Tibial artery (tissue), 4 donors: ENCODE measurements at places on chromosomes 1 and 21.

DNA sequence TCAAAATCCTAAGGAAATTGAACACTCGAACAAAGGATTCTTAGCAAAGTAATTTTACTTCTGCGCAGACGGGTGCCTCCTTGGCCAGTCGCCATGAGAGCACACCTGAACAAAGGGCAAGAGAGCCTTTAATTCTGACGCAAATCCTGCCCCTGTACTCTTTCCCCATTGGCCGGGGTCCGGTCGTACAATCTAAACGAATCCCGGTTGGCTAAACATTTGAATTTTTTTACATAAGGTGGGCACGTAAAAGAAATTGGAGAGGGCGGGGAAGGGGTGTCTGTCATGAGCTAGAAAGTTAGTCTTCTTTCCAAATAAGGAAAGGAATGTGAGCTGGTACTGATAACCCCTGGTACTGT is 8.2 kb upstream of the IL22RA1 start:
- no peak for DNase-seq

DNA sequence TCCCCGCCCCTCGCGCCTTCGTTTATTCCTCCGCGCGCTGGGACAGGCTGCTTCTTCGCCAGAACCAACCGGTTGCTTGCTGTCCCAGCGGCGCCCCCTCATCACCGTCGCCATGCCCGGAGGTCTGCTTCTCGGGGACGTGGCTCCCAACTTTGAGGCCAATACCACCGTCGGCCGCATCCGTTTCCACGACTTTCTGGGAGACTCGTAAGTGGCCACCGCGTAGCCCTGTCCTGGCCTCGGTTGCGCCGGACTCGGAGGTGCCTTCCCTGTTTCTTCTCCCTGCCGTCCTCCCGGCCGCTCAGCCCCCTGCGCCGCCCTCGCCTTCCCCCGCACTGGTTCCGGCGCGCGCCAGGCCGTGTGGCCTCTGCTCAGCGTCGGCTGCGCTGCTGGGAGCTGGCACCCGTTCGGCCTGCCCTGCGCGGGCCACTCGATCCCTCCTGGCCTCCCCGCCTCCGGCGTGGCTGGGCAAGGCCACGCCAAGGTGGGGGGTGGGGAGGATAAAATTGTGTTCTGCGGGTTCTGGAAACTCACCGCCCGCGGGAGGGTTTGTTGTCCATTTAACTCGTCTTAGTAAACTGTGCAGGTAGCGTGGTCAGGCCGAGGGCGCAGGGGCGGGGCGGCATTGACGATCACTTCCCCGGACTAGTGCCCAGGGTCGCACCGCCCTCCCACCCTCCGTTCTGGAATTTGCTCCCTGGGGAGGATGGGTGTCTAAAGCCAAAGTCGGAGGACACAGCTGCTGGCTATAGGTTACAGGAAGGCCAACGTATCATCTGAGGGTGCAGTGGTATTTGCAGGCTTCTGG is at the start of gene PRDX6:
Gene PRDX6 (plus strand): TSS at position 50 of the 808 bp plus-strand sequence. CDS start 63 bp downstream, at position 113.
- peak; percentile 94 for DNase-seq

DNA sequence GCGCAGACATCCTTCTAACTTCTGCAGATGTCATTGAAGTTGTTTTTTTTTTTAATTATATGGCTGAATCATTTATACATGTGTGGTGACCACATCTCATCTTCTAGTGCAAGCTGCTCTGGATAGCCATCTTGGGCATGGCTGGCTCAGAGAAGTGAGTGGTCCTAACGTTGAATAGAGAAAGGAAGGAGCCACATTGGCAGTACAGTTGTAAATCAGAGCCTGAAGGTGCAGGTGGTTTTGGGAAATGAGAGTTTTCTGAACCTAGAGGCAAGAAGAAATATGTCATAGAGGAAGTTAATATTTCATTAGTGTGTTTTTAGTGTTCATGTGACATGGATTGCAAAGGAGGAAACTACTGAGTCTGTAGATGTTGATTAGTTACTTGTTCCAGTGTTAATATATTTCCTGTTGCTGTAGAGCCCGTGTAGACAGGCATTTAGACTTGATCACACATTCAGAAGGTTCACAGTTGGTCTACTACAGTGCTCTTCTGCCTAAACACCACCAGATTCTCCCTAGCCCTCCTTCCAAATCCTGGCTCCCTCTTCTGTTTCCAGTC is 163.7 kb downstream of the ROR1 start:
- DNase-seq, result no peak

- DNase-seq, result no peak
These were observed 12.9 kb downstream of the DPYD start for GRCh38 chr1:97907886-97908285.

DNA sequence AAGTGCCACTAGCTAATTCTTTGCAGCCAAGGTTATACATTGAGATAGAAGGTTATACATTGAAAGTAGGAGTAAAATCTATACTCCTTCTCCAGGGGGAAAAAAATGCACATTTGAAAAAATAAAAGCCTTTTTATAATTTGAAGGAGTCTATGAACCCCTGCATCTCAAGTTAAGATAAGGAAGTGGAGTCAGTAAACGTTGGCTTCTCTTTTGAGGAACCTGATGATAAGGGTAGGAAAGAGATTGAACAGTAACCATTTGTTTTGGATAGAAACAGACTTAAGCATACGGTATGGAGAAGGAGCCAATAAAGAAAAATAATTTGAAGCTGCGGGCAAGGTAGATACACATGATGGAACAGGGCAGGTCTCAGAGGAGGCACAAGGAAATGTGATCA is 64.1 kb downstream of the RPAP2 start:
- DNase-seq, result no peak

DNA sequence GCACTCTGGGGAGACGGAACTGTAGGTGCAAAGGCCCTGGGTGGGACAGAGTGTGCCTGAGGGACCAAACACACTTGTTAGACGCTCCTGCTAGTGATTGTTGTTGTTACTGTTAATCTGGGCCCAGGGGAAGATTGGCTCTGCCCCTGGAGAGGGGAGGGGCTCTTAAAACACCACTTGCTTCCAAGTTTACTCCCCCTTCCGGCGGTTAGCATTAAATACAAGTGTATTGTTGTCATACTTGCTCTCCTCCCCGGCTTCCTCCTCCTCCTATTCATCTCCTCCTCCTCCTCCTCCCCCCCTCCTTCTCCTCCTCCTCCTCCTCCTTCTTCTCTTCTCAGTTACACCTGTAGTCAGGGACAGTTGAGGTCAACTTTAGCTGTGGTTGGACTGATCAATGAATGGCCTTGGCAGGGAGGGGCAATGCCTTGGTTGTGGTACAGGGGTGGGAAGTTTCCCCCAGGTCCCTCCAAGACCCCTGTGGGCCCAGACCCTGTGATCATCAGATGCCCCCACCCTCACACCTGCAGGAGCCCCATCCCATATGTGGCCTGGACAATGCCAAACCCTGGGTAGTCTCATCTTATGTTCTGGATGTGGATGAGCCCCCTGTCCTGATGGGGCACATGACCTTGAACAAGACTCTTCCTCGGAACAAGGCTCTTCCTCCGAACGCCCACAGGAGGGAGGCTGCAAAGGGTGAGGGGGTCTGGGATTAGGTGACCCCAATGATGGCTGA is 217.3 kb downstream of the PTPRU start:
- DNase-seq, result no peak

GRCh38 chr1:4001461-4001860 is 101.4 kb upstream of the C1orf174 start:
- peak; percentile 37 for DNase-seq

- no peak for DNase-seq
These were observed 278.7 kb downstream of the HHAT start for GRCh38 chr1:210607361-210607760.

GRCh38 chr1:36081926-36082485 is 1.9 kb upstream of the TEKT2 start:
- DNase-seq, result no peak

- DNase-seq, result no peak
These were observed 121.6 kb downstream of the SYT2 start for GRCh38 chr1:202588503-202589189.

GRCh38 chr1:46466477-46467182 is 23.0 kb upstream of the DMBX1 start:
- DNase-seq, result no peak

GRCh38 chr1:6075748-6076147 is 30.1 kb downstream of the KCNAB2 start:
- no peak for DNase-seq

- DNase-seq, result no peak
These were observed 279.3 kb upstream of the VAMP3 start for GRCh38 chr1:7491818-7492173.

DNA sequence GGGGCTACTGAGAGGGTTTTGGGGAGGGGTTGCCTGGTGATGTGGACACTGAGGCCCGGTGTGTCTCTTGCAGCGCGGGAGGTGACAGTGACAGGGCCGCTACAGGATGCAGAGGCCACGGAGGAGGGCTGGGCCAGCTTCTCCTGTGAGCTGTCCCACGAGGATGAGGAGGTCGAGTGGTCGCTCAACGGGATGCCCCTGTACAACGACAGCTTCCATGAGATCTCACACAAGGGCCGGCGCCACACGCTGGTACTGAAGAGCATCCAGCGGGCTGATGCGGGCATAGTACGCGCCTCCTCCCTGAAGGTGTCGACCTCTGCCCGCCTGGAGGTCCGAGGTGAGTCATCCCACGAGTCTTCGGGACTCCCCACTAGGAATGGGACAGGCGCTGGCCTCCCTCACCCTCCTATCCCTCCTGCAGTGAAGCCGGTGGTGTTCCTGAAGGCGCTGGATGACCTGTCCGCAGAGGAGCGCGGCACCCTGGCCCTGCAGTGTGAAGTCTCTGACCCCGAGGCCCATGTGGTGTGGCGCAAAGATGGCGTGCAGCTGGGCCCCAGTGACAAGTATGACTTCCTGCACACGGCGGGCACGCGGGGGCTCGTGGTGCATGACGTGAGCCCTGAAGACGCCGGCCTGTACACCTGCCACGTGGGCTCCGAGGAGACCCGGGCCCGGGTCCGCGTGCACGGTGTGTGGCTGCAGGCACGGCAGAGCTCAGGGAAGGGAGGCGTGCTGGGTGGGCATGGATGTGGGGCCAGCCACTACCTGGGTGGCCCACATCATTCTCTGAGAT is 72.5 kb downstream of the OBSCN start:
- DNase-seq, result no peak

DNA sequence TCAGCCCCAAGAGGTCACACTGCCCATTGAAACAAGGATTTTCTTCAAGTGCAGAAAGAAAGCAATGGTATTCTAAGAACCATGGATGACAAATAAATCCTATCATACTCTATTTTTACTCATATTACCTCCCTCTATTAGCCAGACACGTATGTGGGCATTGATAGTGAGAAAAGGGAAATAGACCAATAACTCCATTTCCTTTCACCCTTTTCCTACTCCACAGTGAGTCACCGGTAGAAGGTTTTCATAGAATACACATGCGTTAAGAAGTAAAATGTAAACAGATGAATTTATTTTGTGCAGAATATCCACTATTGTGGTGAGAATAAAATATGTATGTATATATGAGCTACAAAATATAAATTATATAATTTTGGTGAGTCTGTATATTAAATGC is 568.9 kb upstream of the ADGRL4 start:
- DNase-seq, result no peak
